Bone marrow (tissue), 2 donors: ENCODE measurements at places on chromosomes 16 and 17.

GRCh38 chr17:21528031-21528695, 152.0 kb downstream of the KCNJ12 start:
- DNase-seq: no peak

GRCh38 chr17:76038050-76038449, 10.9 kb upstream of the EVPL start:
- DNase-seq: no peak

DNA sequence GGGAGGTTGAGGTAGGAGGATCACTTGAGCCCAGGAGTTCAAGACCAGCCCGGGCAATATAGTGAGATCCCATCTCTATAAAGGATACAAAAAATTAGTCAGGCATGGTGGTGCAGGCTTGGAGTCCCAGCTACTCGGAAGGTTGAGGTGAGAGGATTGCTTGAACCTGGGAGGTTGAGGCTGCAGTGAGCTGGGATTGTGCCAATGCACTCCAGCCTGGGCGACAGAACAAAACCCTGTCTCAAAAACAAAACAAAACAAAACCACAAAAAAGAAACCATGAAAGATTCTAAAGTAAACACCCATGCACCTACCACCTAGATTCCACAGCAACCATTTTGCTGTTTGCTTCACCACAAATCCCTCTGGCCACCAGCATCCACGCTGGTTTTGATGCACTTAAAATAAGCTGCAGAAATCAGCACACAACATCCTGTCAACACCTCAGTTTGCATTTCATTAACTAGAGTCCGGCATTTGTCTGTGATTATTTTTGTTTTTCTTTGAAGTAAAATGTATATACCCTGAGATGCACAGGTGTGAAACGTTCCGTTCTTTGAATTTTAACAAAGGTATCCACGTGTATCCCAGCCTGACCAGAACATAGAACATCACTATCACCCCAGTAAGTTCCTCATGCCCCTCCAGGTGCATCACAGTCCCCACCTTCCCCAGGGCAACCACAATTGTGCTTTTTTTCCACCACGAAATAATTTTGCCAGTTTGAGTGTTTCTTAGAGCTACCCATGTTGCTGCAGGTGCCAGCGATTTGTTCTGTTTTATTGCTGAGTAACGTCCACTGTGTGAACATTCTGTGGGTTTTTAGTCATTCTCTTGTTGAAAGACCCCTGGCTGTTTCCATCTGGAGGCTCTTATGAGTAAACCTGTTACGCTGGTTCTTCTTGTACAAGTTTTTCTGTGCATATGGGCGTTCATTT, 191.5 kb downstream of the SEC14L1 start:
- DNase-seq: no peak

GRCh38 chr16:51637770-51638094, 486.7 kb upstream of the SALL1 start:
- DNase-seq: no peak

DNA sequence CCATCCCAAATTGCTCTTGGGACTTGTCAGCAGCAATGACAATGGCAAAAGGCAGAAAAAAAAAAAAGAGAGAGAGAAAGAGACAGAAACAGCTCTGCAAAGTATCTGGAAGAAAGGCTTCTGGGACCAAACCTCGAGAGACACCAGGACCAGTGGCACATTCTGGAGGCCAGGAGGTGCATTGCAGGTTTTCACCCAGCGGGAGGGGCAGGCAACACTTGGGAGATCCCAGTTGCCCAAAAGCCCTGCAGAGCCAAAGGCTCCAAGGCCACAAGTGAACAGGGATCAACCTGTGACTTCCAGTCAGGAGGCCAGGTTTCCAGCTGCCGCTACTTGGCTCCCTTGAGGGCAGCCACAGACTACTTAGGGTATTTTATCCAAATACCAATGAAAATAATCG, 110.8 kb upstream of the CDH5 start:
- DNase-seq: no peak

GRCh38 chr17:12985431-12986293, 32.2 kb downstream of the ELAC2 start:
- no peak for DNase-seq

- DNase-seq: no peak
Observed at GRCh38 chr16:2150418-2151187, 2.2 kb downstream of the RAB26 start.

DNA sequence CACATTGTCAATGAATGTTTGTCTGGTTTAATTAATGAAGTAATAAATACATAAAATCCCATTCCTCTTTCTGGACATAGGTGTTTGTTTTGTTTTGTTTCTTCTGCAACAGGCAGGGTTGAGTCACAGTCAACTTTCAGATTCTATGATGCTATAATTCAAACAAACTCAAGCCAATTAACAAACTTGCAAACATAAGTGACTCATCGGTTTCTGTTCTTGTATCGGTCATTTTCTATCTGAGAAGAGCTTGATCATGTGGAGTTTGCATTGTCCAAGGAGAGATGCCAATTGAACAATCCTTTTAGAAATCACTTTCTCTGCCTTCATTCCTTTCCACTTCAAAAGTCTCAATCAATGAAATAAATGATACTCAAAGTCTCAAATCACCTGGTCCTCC, 294.2 kb upstream of the C16orf82 start:
- DNase-seq: no peak

- no peak for DNase-seq
Observed at GRCh38 chr17:80187090-80187489, 17.3 kb downstream of the CARD14 start.

DNA sequence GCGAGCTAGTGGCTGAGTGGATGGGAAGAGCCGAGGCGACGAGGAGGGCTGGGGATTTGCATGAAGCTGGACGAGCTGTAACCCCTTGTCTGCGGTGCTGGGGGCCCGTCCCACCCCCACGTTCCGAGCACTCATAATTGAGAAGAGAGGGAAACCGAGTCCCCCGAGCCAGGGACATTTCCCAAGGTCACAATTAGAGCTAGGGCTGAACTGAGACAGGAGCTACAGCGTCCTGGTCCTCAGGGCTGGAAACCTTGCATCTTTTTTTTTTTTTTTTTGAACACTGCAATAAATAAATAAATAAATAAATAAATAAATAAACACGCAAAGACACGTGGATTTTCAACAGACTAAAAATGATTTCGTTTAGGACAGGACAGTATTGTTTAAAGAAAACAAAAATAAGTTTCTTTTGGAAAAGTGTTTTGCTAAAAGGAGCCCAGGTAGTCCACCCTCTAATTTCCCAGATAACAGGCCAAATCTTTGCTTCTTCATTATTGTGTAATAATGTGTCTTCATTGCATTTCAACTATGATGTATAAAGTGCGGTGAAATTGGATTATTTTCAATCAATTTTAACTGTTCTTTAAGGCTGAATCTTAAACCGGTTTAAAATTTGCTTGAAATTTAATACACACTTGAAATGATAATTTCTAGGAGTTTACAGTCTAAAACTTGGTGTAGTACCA, 992 bp downstream of the GDPD1 start:
- DNase-seq: no peak

- no peak for DNase-seq
Observed at GRCh38 chr17:36470499-36470898, 16.0 kb upstream of the ZNHIT3 start.

- no peak for DNase-seq
Observed at GRCh38 chr16:984736-985636, 3.4 kb downstream of the SOX8 start.

GRCh38 chr17:83090444-83091256, 11.2 kb downstream of the METRNL start:
- no peak for DNase-seq

GRCh38 chr16:88432753-88433152, 20.3 kb upstream of the ZFPM1 start:
- no peak for DNase-seq

DNA sequence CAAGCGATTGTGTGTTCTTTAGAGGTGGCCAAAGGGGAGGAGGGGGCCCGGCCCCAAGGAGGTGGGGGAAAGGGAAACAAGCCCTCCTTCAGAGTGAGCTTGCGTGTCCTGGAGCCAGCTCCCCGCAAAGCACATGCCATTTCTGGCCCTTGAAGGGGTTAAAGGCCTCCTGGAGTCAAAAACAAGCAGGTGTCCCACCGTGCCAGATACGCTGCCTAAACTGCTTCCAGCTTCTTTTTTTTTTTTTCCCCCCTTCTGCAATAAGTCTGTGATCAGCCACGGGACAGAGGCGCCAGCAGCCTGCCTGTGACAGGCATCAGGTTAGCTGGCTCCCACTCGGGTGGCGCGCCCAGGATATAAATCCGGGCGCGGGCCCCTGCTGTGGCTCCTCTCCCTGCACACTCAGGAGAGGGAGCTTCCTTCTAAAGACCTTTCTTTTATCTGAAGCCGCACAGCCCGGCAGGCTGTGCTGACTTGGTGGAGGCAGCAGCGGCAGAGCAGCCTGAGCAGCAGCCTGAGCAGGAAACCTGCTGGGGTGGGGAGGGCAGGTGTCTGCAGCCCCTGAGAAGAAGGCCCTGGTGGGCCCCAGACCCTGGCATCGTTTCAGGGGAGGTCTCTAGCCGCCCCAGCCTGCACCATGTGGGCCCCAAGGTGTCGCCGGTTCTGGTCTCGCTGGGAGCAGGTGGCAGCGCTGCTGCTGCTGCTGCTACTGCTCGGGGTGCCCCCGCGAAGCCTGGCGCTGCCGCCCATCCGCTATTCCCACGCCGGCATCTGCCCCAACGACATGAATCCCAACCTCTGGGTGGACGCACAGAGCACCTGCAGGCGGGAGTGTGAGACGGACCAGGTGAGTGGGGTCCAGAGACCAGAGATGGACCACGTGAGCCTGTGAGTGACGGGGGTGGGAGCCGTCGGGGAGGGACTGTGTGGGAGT, at the start of gene WFIKKN2:
Gene WFIKKN2, plus strand, starts transcription at position 286 of the 934 bp plus-strand sequence. Its CDS starts 352 bp downstream, at position 638.
- DNase-seq: no peak

DNA sequence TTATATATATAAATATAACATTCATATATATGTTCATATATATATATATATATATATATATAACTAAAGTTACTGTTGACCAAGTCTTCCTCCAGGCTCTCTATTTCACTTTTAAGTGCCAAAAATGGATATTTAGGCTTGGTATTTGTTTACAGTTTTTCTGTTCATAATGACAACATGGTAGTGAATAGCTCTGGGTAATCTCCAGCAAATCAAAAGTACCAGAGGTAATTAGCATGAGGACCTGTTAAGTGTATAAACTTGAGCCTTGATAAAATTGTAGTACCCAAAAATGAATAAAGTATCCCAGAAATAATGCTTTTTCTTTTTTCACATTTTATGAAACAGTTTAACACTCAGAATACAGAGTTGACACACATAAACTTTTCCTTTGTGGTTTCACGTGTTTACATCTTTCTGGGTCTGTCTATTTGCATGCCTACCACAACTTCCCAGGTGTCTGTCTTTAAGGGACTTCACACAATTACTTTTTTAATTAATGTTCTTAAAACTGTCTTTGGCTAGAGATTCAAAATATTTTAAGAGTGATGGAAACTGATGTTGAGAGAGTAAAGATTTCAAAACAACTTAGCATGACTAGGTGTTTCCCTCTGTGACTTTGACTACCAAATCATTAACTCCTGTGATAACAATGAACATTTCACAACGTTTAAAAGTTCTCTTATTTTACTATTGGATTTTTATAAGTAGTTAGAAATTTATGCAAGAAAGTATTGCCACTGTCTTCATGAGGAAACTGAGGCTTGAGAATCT, 47.9 kb downstream of the RABEP1 start:
- no peak for DNase-seq

DNA sequence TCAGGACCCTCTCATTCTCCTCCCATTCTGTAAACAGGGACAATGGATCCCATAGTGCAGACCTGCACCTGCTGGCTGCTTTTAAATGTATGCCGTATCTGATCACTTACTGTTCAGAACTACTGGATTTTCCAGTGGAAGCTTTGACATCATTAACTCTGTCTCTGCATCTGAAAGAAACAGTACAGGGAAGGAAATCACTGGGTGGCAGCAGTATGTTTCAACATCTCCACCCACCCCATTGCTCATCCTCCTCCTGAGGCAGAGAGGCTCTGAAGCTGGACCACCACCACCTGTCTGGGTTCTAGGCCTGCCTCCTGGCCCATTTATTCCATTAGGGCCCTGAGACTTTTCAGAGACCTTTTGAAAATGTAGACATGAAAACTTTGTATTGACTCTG, 2.6 kb downstream of the CCL15 start:
- no peak for DNase-seq

DNA sequence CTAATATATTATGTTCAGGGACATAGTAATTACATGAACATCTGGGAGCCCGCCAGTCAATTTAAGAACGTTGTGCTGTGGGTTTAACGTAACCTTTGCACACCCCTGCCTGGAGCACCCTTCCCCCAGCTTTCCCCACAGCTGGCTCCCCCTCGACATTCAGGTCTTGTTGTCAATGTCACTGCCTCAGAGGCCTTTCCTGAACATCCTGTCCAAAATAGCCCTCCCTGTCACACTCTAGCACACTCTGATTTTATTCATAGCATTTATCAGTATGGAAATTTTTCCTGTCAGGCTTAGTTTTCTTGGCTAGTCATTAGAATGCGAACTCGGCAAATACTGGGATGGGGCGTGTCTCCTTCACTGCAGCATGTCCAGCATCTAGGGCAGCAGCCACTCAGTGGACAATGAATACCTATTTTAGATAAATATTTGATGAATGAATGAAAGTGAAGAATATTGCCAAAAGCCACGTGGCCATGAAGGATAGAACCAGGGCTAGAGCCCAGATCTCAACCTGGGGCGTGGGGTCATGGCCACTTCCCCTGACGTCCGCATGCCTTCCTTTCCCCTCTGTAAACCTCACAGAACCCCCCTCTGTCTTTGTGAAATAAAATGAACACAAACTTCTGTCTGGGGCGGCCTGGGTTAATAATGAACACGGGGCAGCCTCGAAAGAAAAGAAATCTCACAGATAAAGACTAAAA, 10.5 kb downstream of the PIK3R6 start:
- no peak for DNase-seq

DNA sequence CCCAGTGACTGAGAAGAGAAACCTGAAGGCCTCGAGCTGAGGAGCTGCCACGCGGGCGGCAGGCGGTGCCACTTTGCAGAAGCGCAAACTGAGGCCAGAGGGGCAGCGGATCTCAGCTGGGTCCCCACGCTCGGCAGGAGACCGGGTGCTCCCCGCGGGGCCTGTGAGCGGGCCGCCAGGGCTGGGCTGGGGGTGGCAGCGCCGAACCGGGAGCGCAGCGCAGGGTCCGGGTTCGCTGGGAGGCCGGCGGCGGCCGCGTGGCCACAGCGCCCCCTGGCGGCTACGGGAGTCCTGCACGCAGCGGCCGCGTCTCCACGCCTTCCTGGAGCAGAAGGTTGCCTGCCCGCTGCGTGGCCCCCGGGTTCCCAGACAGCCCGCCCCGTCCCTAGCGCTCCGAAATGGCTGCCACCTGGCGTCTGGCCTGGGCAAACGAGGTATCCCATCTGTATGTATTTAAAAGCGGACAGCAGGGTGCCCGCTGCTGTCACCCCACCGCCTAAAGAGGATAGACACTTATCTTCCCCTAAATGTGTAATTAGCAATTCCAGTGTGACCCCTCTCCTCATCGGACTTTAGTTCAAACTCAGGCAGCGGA, 96.1 kb upstream of the CDH5 start:
- DNase-seq: no peak

GRCh38 chr17:82838386-82839063, 1.3 kb downstream of the ZNF750 start:
- peak; percentile 21 for DNase-seq

- DNase-seq: no peak
Observed at GRCh38 chr17:9553181-9553580, 22.4 kb downstream of the STX8 start.
